GOT3 (cell line): ENCODE measurements at places on chromosomes 2 and 18.

- no peak for DNase-seq
Measured at GRCh38 chr2:72128059-72128842, 19.4 kb downstream of the CYP26B1 start.

DNA sequence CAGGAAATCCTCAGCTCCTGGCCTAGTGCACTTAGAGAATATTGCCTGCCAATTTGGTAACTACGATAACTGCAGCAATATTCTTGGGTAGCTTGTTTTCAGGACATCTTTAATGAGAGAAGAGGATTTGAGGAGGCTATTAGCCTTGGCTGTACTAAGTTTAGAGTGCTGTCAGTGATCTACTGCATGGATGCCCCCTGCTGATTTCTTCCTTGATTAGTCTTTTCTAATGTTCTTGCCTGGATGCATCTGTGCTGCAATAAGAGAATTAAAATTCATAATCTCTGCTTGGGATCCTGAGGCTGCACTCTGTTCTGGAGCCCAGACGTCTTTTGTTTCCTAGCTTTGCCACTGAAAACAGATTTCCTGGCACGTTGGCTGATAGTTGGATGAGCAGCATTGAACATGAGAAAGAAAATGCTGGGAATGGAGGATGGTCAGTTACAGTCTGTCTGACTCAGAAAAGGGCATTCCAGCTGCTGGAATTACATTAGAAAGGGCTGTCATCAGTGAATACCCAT lies 115.4 kb downstream of the CCDC85A start:
- no peak for DNase-seq

DNA sequence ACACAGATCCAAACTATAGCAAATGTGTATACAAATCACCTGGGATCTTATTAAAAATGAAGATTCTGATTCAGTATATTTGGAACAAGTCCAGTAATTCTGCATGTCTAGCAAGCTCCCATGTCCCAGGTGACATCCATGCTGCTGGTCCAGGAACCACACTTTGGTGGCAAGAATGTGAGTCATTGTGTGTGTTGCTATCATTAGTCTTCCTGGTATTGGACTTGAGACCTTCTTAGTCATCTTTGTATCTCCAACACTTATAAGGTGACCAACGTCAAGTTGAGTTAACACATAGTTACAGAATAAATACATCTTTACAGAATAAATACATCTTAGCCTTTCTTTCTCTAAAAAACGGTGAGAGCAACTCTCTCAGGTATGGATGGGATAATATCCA lies 107.9 kb upstream of the NDUFV2 start:
- DNase-seq: no peak

- no peak for DNase-seq
Measured at GRCh38 chr2:100425573-100426383, 8.3 kb upstream of the CHST10 start.
